ENCODE measurements at places on chromosomes 5 and 9. TPM values are rescaled to one million over a fixed set of nuclear protein-coding genes. Genes with fewer than 3 reads are reported as not detected.

The FBP2 gene
- not detected for total RNA-seq

The HCN1 gene
- total RNA-seq = not detected

The MYOT gene
- total RNA-seq = not detected

The PARP8 gene
- total RNA-seq = 0.13 TPM

The GRXCR2 gene
- total RNA-seq = not detected

The DMRT1 gene
- not detected for total RNA-seq

The LRRC26 gene
- total RNA-seq = 2.2 TPM

The FGF1 gene
- total RNA-seq = 0.32 TPM

The SIT1 gene
- total RNA-seq = not detected

The PAM gene
- 31.6 TPM for total RNA-seq

The SLC6A18 gene
- total RNA-seq = not detected

Measured in A549 treated with CORT108297 at 1 μM for 4 hours (cell line).